ENCODE measurements at places on chromosomes 11 and 22. TPM values are rescaled to one million over a fixed set of nuclear protein-coding genes. Genes with fewer than 3 reads are reported as not detected.

GRCh38 chr11:21554284-21554683, 638.6 kb upstream of the ANO5 start:
- no peak for DNase-seq
- no peak overlapping the region for H3K27ac ChIP-seq
- no peaks in the 10 kb centered on the region for H3K4me1 ChIP-seq
- H3K36me3 ChIP-seq = no peaks in the 10 kb centered on the region
- H3K27me3 ChIP-seq = no peaks in the 10 kb centered on the region

GRCh38 chr11:82775736-82776346, 42.2 kb upstream of the FAM181B start:
- no peaks in the 10 kb centered on the region for H3K4me1 ChIP-seq
- H3K4me3 ChIP-seq = no peak overlapping the region
- no peaks in the 10 kb centered on the region for H3K36me3 ChIP-seq
- peak; percentile 72 for DNase-seq

DNA sequence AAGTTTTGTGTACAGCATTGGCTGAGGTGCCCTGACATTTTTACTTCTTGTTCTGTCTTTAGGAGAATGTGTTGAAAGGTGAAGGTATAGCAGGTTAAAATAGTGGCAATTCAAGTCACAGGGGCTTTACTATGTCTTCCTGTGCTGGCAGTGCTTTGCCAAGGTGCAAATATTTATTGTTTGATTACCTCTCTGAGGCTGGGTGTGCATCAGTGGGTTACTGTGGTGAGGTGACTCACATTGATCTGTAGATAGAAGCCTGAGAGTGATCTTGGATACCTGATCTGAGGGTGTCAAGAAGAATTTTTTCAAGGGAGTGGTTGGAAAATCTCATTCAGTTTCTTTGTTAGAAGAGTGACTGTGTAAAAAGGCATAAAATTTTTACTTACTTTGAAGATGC, 90.0 kb downstream of the ARHGAP42 start:
- no peak for DNase-seq
- no peaks in the 10 kb centered on the region for H3K27me3 ChIP-seq
- no peaks in the 10 kb centered on the region for H3K4me1 ChIP-seq
- H3K36me3 ChIP-seq = no peaks in the 10 kb centered on the region
- H3K27ac ChIP-seq = no peak overlapping the region

GRCh38 chr22:29308148-29308790, 1.8 kb downstream of the GAS2L1 start:
- H3K27me3 ChIP-seq = no peaks in the 10 kb centered on the region
- H3K4me3 ChIP-seq = no peak overlapping the region
- H3K36me3 ChIP-seq = no peaks in the 10 kb centered on the region

- no peak overlapping the region for H3K27ac ChIP-seq
- DNase-seq = peak; percentile 24
- no peaks in the 10 kb centered on the region for H3K36me3 ChIP-seq
- no peaks in the 10 kb centered on the region for H3K4me1 ChIP-seq
These were observed 3.4 kb upstream of the P2RY6 start for GRCh38 chr11:73268671-73269271.

DNA sequence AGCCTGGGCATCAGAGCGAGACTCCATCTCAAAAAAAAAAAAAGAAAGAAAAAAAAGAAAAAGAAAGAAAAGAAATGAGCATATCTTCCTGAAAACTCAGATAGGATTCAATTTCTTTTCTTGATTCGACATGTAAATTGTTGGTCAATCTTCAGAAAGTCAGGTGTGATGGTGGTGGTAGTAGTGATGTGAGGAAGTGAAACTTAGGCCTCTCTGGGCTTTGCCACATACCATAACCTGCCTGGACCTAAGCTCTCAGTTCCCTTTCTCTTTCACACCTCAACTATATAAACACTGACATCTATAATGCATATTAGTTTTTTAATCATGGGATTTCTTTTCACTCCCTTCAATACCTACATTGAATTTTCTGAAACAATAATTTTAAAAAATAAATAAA, 98.0 kb upstream of the TBCEL start:
- no peaks in the 10 kb centered on the region for H3K36me3 ChIP-seq
- no peak overlapping the region for H3K4me3 ChIP-seq

Gene SRRD
- total RNA-seq = 32.2 TPM

DNA sequence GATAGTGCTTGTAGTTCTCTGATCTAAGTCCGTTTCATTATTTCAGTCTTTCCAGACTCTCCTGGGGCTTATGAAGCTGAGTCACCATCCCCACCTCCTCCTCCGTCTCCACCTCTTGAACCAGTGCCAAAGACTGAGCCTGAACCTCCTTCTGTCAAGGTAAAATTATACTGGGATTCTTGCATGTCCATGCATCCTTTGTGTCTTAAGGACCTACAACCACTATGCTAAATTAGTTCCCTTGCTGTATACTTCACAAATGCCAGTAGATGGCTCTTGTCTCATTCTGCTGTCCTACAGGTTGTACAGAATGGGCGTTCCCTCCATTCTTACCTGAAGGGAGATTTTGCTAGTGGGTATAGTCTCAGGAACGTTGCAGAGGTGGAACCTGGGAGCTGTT, 42.2 kb downstream of the POLD3 start:
- peaks cover 44% of the 10 kb centered on the region for H3K36me3 ChIP-seq
- H3K27ac ChIP-seq = no peak overlapping the region
- DNase-seq = no peak

Gene SLC25A1
- total RNA-seq = 151 TPM

DNA sequence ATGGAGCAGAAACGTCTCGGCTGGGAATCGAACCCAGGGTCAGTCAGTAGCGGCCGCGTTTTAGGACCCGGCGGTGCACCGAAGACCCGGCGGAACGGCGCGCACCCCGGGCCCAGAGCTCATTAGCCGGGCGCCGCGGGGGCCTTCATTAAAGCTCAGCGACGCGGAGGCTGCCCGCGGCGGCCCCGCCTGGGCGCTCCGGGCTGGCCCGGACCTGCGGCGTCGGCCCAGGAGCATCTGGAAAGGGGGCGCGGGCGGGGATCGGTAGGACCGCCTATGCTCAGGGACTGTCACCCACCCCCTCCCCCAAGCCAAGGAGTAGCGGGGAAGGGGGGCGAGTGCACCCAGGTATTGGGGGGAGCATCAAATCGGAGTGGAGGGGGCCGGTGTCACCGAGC, 52.2 kb downstream of the CYTH4 start:
- peaks cover 3% of the 10 kb centered on the region for H3K27me3 ChIP-seq
- DNase-seq = no peak
- H3K4me1 ChIP-seq = no peaks in the 10 kb centered on the region
- no peaks in the 10 kb centered on the region for H3K36me3 ChIP-seq
- H3K27ac ChIP-seq = no peak overlapping the region

- DNase-seq = no peak
- no peaks in the 10 kb centered on the region for H3K27me3 ChIP-seq
- no peak overlapping the region for H3K27ac ChIP-seq
- peaks cover 2% of the 10 kb centered on the region for H3K4me1 ChIP-seq
- 0 out of 2 replicates have a peak, but pooled peaks cover 2% of the 10 kb centered on the region for H3K36me3 ChIP-seq
These were observed 642 bp upstream of the SEPTIN3 start for GRCh38 chr22:41968601-41969000.

DNA sequence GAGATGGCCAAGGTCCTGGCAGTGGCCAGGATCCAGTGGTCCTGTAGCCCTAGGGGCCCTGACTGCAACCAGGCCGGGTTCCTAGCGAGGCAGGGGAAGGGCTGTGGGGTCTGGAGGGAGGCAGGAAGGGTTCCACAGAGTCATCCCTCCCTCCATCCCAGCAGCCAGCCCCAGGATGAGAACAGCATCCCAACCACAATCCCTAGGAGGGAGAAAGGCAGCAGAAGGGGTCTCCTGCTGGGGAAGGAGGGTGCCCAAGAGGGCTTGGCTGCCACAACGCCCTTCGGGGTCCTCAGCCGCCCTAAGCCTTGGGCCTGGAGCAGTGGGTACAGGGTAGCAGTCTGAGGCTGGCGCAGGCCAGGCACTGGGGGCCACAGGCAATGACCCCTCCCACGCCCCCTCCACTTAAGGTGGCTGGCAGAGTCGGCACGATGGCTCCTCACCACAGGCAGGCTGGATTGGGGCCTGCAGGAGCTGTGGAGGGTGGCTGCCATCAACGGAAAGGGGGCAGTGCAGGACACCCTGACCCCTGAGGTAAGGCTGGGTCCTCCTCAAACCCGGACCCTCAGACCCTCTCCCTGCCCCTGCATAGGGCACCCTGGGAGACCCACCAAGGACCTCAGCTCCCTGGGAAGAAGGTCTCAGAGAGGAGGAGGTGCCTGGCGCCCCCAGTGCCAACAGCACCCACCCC, 7.2 kb downstream of the SLC22A12 start:
- no peak for DNase-seq
- H3K36me3 ChIP-seq = no peaks in the 10 kb centered on the region
- no peak overlapping the region for H3K4me3 ChIP-seq
- H3K27ac ChIP-seq = no peak overlapping the region
- no peaks in the 10 kb centered on the region for H3K4me1 ChIP-seq

Gene P2RX6
- not detected for total RNA-seq

- H3K27ac ChIP-seq = no peak overlapping the region
- H3K27me3 ChIP-seq = no peaks in the 10 kb centered on the region
- no peak overlapping the region for H3K4me3 ChIP-seq
These were observed 74.9 kb downstream of the SMCO4 start for GRCh38 chr11:93468290-93468689.

Gene KDM2A
- 85.9 TPM for total RNA-seq

Gene LRRC55
- 0.90 TPM for total RNA-seq

GRCh38 chr22:35863432-35863831, 145.8 kb downstream of the APOL5 start:
- H3K27ac ChIP-seq = no peak overlapping the region
- H3K36me3 ChIP-seq = no peaks in the 10 kb centered on the region
- H3K27me3 ChIP-seq = no peaks in the 10 kb centered on the region
- peaks cover 4% of the 10 kb centered on the region for H3K4me1 ChIP-seq
- H3K4me3 ChIP-seq = no peak overlapping the region

Gene MPZL3
- 2.1 TPM for total RNA-seq

Gene DNAL4
- total RNA-seq = 8.9 TPM

Gene DMC1
- total RNA-seq = 6.8 TPM

- no peak overlapping the region for H3K4me3 ChIP-seq
- peaks cover 3% of the 10 kb centered on the region for H3K36me3 ChIP-seq
- H3K27ac ChIP-seq = no peak overlapping the region
- H3K27me3 ChIP-seq = peaks cover 2% of the 10 kb centered on the region
- H3K4me1 ChIP-seq = peaks cover 15% of the 10 kb centered on the region
These were observed 71.8 kb downstream of the PHF21A start for GRCh38 chr11:46049325-46049897.

DNA sequence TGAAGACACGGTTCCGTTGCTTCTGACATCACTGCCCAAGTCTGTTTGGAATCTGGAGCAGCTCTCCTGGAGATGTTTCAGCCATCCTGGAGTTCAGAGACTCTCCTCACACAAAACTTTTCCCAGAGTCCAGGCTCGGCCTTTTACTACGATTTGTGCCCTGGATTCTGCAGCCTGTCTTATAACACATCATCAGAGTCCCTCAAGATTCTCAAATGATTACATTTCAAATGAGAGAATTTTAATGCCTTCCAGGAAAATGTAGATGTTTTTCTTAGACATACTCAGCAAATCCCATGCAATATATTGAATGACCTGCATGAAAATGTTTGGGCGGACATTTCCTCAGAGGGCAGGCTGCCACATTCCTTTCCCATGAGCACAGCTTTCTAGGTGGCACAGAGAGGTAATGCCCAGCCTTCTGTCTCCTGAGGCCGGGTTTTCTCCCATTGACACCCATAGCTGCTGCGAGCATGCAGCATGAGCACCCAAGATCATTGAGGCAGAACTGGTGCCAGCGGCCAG, 129.1 kb downstream of the SNX19 start:
- DNase-seq = no peak
- H3K27me3 ChIP-seq = no peaks in the 10 kb centered on the region
- H3K27ac ChIP-seq = no peak overlapping the region

- peak; percentile 53 for DNase-seq
- no peaks in the 10 kb centered on the region for H3K4me1 ChIP-seq
- no peaks in the 10 kb centered on the region for H3K36me3 ChIP-seq
- H3K27ac ChIP-seq = no peak overlapping the region
- H3K27me3 ChIP-seq = no peaks in the 10 kb centered on the region
These were observed 17.8 kb upstream of the KCTD14 start for GRCh38 chr11:78040691-78041379.

Gene OR5D14
- not detected for total RNA-seq

DNA sequence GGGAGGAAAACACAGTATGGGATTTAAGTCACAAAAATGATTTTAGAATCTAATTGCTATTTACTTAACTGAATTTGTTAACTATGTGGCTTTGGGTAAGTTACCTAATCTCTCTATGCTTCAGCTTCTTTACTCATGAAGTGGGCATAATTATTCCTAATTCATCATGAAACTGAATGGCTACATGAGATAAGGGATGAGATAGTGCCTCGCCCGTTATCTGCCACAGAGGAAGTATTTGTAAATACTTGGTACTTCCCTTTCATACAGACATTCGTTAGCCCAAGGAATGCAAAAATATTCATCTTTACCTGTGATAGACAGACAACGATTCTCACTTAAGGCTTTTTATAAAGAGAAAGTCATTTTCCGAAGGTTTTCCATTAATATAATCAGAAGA, 221.2 kb upstream of the BLID start:
- H3K27me3 ChIP-seq = no peaks in the 10 kb centered on the region
- H3K27ac ChIP-seq = no peak overlapping the region
- H3K36me3 ChIP-seq = no peaks in the 10 kb centered on the region
- no peaks in the 10 kb centered on the region for H3K4me1 ChIP-seq

Gene NAV2
- 46.3 TPM for total RNA-seq

- no peak for DNase-seq
- H3K27me3 ChIP-seq = peaks cover 3% of the 10 kb centered on the region
These were observed 73.1 kb downstream of the CDKN1C start for GRCh38 chr11:2812371-2812991.

- H3K27ac ChIP-seq = no peak overlapping the region
- no peaks in the 10 kb centered on the region for H3K4me1 ChIP-seq
- DNase-seq = no peak
- no peaks in the 10 kb centered on the region for H3K27me3 ChIP-seq
- H3K36me3 ChIP-seq = no peaks in the 10 kb centered on the region
These were observed 926.7 kb downstream of the NTM start for GRCh38 chr11:132296946-132297610.

DNA sequence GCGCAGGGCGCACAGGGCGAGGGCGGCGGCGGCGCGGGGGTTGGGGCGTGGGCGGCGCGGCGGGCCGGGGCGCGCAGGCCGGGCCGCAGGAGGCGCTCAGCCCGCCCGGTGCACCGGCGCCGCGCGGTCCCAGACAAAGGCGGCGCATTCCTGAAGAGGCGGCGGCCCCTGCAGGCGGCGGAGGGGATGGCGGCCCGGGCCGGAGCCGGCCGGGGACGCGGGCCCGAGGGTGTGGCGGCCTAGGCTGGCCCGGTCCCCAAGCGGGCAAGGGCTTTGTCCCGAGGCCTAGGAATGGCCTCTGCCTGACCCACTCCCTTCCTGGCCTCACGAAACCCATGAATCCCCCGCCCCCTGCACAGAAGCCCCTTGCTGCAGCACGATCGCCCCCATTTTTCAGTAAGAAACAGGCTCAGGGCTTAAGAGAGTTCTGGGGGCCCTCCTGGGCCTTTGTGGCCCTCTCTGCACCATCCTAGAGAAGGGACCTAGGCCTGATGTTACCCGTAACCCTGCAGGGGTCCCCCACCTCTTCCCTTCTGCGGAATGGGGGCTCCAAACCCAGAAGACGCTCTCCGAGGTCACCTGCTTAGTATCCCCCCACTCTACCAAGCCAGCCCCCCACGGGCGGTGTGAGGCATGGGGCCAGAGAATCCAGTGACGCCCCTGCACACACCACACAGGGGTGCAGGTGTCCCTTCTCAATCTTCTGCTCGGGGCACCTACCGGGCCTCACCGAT, at the start of gene RTN4R:
Gene RTN4R, minus strand, starts transcription at position 40 of the 734 bp plus-strand sequence. CDS start 226 bp downstream, outside the sequence.
- H3K4me3 ChIP-seq = peak within 1 kb of the TSS; percentile 78
- no peaks in the 10 kb centered on the region for H3K4me1 ChIP-seq
- peak; percentile 60 for DNase-seq
- H3K27me3 ChIP-seq = no peaks in the 10 kb centered on the region

GRCh38 chr11:21411104-21411503, 741.7 kb downstream of the NELL1 start:
- no peaks in the 10 kb centered on the region for H3K36me3 ChIP-seq
- H3K27ac ChIP-seq = no peak overlapping the region
- no peak for DNase-seq
- peaks cover 3% of the 10 kb centered on the region for H3K4me1 ChIP-seq

Data from H9 (cell line).